ENCODE measurements at places on chromosomes 3 and 15. TPM values are rescaled to one million over a fixed set of nuclear protein-coding genes. Genes with fewer than 3 reads are reported as not detected.

- no peak for DNase-seq
Observed at GRCh38 chr15:52857937-52858781, 68.0 kb upstream of the ONECUT1 start.

GRCh38 chr3:118097226-118097625 is 937.4 kb downstream of the IGSF11 start:
- no peak for DNase-seq

GRCh38 chr3:111534701-111535100 is 7.3 kb upstream of the CD96 start:
- DNase-seq: no peak

KLHDC8B gene
- 27.7 TPM for total RNA-seq

C15orf62 gene
- total RNA-seq: 0.31 TPM

DNA sequence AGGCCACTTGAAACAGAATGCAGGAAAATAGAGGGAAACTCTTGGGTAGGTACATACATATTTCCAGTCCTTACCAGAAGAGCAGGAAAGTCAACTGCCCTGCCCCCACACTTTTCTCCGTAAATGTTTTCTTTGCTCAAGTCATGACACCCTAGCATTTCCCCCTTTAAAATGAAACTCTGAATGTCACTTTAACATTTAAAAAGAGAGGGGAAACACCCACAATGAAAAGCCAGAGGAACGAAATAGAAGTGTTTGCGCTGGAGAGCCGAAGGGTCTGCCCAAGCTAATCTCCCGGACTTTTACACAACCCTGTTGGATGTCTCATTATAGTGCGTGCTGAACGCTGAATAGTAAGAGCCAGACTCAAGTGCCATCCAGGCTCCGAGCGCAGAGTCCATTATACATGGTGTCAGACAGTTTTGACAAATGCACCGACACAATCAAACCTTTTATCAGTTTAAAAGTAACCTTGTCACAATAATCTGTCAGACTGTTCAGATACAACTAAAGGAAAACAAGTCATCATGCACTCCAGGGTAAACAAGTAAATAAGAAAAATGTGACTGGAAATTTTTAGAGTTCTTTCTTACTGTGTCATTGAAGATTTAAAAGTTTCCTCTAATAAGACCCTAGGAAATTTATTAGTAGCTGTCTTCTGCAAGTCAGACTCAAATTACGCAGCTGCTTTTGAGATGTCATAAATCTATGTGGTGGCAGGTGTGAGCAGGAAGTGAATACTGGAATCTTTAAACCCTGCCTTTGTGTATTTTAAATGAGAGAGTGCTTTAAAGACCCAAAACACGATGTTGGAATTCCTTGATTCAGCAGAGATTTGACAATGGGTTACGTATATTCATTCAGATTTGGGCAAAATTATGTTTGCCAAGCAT is 159.8 kb downstream of the RBMS3 start:
- no peak for DNase-seq

DNA sequence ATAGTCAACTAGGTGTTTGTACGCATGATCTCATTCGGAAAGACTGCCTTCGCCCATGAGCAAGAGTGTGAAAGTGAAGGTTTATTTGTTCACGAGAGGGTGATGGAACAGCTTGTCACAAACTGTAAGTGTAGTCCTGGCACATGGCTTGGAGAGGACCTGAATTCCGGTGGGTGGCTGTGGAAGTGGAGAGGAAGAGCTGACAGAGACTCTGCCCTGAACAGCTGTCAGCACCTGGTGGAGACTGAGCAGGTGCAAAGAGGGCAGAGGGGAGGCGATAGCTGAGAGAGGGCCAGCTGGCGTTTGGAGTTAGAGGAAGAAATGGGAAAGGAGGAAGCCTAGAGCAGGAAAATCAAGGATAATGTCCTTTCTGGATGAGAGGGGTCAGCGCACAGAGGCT is 155.7 kb downstream of the EEFSEC start:
- DNase-seq: no peak

- DNase-seq: no peak
Observed at GRCh38 chr15:90294159-90294558, 28.7 kb downstream of the NGRN start.

CTXN2 gene
- total RNA-seq: not detected

MASP1 gene
- total RNA-seq: 1.2 TPM

C3orf80 gene
- total RNA-seq: not detected

- DNase-seq: no peak
Observed at GRCh38 chr3:128551867-128552266, 58.9 kb upstream of the GATA2 start.

- DNase-seq: no peak
Observed at GRCh38 chr3:194057570-194058188, 78.3 kb upstream of the HES1 start.

- no peak for DNase-seq
Observed at GRCh38 chr3:161475905-161476304, 20.7 kb upstream of the OTOL1 start.

DNA sequence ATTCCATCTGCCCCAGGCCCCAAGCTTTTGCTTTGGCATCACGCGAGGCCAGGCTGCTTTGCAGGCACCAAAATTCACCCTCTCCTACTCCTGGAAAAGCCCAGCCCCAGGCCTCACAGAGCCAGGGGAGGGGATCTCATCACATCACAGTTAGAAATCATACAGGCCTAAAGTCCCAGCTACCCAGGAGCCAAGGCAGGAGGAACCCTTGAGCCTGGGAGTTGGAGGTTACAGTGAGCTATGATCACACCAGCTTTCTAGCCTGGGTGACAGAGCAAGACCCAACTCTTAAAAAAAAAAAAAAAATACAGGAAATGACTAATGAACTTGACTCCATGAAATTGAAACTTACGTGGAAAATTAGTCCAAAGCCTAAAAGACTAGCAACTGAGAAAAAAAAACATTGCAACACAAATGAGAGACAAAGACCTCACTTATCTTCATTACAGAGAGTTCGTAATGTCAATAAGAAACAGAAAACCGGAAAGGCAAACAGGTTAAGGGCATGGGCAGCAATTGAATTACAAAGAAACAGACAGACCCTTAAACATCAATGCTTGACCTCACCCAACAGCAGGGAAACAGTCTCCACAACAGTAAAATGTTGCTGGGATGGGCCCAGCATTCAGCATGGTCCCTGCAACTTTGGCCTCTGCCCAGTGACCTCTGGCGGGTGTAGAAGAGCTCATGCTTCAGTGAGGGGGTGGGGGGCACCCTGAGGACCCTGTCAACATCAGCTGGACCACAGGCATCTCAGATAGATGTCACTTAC is 151.5 kb downstream of the LRRK1 start:
- DNase-seq: no peak

SUMF1 gene
- total RNA-seq: 16.9 TPM

TNNC1 gene
- 4.2 TPM for total RNA-seq

DNA sequence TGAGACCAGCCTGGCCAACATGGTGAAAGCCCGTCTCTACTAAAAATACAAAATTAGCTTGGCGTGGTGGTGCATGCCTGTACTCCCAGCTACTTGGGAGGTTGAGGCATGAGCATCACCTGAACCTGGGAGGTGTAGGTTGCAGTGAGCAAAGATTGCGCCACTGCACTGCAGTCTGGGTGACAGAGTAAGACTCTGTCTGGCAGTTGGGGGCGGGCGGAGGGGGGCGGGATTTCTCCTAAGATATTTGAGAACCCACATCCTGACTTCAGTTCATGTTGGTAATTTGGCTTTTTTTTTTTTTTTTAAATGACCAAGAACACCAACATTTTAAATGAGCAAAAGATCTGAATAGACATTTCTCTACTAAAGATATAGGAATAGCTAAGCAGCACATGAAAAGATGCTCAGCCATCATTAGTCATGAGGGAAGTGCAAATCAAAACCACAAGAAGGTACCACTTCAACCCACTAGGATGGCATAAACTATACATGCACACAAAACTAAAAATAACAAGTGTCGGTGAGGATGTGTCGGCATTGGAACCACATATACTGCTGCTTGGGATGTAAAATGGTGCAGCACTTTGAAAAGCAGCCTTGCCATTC is 75.6 kb upstream of the LMOD3 start:
- no peak for DNase-seq

- DNase-seq: no peak
Observed at GRCh38 chr15:39585871-39586301, 5.0 kb downstream of the THBS1 start.

GRCh38 chr3:119220970-119221667 is 19.6 kb downstream of the B4GALT4 start:
- DNase-seq: no peak

- DNase-seq: no peak
Observed at GRCh38 chr3:188209740-188210139, 55.8 kb downstream of the LPP start.

TLR9 gene
- total RNA-seq: not detected

CLDN1 gene
- total RNA-seq: 0.67 TPM

C2CD4A gene
- not detected for total RNA-seq

GRCh38 chr15:98043160-98044014 is 82.9 kb downstream of the ARRDC4 start:
- DNase-seq: no peak

DNA sequence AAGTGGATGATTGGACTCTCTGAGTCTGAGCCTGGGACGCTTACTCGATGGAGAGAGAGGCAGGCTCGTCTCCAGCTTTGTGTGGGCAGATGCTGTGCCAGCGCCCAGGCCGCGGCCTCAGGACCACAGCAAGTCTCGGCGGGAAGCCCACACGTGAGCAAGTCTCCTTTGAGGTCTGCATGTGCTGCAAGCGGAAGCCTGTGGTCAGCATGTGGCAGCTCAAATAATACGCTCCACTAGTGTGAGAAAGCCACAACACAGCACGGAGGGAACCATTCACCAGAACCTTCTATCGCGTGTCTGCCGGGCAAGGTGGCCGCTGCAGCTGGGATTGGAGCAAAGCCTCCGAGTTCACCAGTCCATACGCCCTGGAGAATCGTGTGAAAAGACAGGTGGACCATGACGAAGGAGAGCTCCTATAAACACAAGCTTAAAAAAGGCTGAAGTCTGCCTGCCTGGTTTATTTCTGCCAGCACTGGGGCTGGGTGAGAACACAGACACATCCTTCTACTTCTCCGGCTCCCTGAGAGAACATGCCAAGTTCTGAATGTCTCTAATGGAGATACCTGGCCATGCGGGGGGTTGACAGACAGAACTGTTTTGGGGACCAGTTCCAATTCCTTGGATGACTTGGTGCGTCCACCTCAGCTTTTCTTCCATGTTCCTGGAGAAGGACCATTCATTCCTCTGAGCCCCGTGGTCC is 82.0 kb upstream of the LRIG1 start:
- no peak for DNase-seq

WDR5B gene
- total RNA-seq: 1.1 TPM

DNA sequence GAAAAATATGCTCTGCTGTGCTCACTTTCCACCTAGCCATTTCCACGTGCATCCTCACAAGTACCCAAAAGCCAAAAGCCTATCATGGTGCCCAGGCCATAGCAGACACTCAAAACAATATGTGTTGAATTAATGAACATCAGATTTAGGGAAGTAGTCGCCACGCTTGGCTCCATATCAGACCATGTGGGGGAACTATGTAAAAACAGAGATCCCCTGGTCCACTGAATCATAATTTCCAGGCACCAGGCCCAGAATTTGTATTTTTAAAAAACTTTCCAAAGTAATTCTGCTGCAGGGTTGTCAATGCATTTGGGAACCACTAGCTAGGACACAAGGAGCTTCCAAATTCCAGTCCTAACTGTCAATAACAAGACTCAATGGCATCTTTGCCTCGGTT is 77.3 kb downstream of the CNTN3 start:
- no peak for DNase-seq

GRCh38 chr15:72511536-72511935 is 37.4 kb downstream of the ARIH1 start:
- DNase-seq: no peak

UQCC5 gene
- total RNA-seq: 21.5 TPM

DNA sequence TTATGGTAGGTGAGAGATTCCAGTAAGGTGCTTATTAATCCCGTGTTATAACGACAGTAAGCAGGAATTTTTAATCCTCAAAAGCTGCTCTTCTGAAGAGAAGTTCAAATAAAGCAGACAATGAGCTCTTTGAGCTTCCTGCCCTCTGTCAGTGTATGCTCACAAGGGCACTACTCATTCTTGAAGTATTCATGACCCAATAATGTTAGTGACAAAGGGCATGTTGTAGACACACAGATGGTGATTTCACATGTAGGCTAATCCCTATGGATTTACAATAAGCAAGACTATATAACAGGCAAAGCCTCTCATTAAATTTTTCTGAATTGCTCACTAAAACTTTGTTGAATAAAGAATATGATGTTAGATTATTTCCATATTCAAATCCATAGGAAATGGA is 578.6 kb downstream of the RSL24D1 start:
- DNase-seq: no peak

- no peak for DNase-seq
Observed at GRCh38 chr3:30657914-30658313, 51.5 kb downstream of the TGFBR2 start.

ADAMTSL3 gene
- total RNA-seq: 0.48 TPM

AADACL2 gene
- not detected for total RNA-seq

CAMP gene
- total RNA-seq: not detected

DNA sequence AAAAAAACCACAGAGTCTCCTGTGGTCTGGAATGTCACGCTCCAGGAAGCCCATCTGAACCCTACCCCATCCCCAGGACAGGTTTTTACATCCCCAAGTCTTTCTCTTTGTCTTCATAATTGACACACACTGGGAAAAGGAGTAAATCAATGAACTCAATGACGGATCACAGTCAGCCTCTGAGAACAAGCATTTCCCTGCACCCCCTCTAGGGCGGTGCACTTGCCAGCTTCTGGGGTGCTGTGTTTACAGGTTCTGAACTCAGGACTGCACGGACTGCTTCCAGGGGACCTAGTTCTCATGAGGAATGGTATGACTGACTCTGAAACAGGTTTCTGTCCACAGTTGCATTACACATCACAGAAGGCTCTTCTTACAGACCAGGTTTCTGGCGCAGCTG is 81.1 kb downstream of the NUP210 start:
- DNase-seq: no peak

MYEF2 gene
- 15.0 TPM for total RNA-seq

DNA sequence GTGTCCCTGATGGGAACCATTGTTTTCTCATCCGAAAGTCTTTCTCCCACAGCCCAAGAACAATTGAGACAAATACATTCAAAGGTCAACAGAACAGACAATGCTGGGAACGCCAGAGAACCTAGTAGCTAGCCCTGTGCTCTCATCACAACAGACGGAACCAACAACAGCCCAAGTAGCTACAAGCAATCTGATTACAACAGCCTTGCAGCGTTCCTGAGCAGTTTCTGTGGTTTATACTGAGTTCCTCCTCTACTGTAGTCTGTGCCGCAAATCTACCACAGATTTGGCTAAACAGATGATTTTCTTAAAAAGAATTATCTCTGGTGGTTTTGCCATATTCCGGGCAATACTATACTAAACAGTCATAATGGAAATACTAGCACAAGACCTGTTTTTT is 435.6 kb downstream of the MECOM start:
- no peak for DNase-seq

- no peak for DNase-seq
Observed at GRCh38 chr3:126999383-126999782, 16.5 kb downstream of the PLXNA1 start.
